Stimulated activated CD8-positive, alpha-beta memory T cell treated with anti-CD3 and anti-CD28 coated beads, Interleukin-7, amount 100 ng/mL, for 48 hours (primary cell): ENCODE measurements at places on chromosomes 2 and 18.

- DNase-seq = no peak
Observed at GRCh38 chr2:240216167-240216566, 75.7 kb upstream of the OTOS start.

GRCh38 chr2:53434466-53434865 lies 333.1 kb upstream of the CHAC2 start:
- DNase-seq = no peak

DNA sequence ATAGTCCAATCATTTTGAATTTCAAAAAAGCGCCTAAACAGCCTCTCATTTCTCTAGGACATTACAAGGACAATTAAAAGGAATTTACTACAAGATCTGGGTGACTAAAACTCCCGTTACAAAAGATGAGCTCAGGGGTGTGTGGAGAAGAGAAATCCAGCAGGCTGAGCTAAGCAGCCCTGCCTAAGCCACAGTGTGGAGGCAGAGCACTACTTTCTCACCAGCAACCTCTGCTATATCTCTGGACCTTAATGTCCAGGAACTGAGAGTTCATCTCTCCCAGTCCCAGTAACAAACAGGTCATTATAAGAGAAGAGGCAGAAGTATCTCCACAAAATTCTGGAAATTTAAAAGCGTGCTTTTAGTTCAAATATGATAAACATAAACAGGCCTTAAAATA lies 18.9 kb upstream of the ANKRD62 start:
- DNase-seq = no peak

GRCh38 chr18:55361492-55362250 lies 226.3 kb downstream of the TCF4 start:
- no peak for DNase-seq

GRCh38 chr2:176172007-176172894 lies 15.1 kb downstream of the HOXD3 start:
- no peak for DNase-seq

- DNase-seq = no peak
Observed at GRCh38 chr2:229920011-229920641, 1.7 kb downstream of the TRIP12 start.

- DNase-seq = no peak
Observed at GRCh38 chr18:5524660-5525059, 19.1 kb downstream of the EPB41L3 start.

- no peak for DNase-seq
Observed at GRCh38 chr2:10410823-10411437, 37.2 kb downstream of the ODC1 start.

DNA sequence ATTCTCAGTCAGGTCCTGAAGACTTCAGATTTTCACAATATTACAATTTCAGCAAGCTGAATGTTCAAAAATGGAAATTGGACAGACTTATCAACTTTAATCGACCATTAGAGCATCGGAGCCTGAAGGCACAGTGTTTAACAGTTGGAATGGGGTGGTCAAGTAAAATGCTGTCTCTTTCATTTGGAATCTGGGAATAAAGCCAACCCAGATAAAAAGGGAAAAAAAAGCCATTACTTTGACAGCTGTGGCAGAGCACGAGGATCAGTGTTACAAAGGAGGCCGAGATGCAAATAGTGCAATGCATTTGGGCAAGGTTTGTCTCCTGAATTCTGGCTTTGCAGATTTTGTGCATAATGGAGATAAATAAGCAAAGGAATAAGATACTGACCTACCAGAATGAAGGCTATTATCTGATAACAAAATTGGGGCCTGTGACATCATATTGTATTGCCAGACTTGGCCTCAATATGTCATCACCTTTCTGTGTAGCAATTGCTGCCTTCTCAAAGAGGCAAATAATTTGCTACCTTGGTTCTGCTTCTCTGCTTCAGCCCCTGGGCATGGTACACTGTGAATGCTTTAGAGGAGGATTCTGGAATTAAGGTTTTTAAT lies 277.5 kb upstream of the KLHL29 start:
- no peak for DNase-seq
